ENCODE measurements at places on chromosomes 6 and 20.
A peak's percentile ranks its signal among the peaks of the same experiment; 100 is the strongest.

DNA sequence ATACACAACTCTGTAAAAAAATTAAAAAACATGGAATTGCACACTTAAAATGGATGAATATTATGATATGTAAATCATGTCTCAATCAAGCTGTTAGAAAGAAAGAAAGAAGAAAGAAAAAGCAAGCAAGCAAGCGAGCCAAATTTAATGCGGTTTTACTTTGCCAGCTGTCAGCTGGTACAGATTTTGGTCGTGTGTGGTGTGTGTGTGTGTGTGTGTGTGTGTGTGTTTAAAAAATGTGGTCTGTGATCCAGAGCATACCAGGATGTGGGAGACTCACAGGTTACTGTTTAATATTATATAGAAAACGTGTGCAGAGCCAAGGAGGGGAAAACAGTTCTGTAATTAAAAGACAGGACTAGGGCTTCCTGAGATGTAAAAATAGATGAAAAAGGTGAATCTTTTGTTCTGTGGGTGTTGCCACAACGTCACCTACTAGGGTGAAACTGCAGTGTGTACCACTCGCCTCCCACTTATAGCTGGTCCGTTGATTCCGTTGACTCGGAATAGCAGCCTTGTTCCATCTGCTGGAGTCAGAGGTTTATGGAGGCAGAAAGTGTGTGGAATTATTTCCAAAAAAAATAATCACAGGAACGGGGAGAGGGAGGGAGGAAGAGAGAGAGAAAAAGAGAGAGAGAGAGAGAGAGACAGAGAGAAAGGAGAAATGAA is 197.7 kb downstream of the BCAS1 start:
- DNase-seq = no peak

- DNase-seq = no peak
These were observed 26.0 kb downstream of the FAM229B start for GRCh38 chr6:112113431-112113830.

DNA sequence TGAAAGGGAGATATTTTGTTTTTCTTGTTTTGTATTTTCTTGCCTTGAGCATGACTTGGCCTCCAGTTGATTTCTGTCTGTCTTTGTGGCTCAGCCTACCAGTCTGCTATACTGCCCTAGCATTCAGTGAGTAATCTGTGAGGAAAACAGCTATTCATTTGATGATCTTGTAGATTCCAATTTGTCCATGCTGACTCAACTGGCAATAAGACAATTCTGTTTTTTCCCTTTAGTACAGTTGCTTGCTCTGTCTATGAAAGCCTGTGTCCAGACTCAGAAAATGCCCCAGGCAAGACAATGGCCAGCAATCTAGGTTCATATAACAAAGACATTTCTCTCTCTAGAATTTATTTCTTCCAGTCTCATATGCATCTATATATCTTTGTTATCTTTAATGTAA is 10.9 kb upstream of the SOX4 start:
- no peak for DNase-seq

DNA sequence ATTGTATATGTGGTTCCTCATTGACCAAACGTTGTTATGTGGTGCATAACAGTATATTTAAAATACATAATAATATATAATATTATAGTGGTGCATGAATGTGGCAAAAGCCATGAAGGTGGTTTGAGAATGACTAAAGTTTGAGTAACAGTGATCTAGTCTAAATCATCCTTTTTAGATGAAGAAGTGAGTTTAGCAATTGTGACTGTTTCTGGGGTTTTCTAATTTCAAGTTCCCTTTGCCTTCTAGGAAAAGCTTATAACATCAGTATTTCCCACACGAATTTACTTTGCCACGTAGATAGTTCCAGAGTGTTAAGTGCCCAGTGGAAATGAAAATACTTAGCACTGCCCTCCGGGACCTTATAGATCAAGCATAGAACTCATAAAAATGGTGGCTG is 40.9 kb downstream of the ARFGEF2 start:
- no peak for DNase-seq

- DNase-seq = no peak
These were observed 926 bp downstream of the PEX3 start for GRCh38 chr6:143451531-143451930.

GRCh38 chr6:40586369-40587201 is 579 bp downstream of the LRFN2 start:
- DNase-seq = peak; percentile 63

GRCh38 chr6:132887204-132887603 is 72.8 kb downstream of the RPS12 start:
- no peak for DNase-seq

- no peak for DNase-seq
These were observed 38.1 kb downstream of the SYNE1 start for GRCh38 chr6:152598901-152599537.

GRCh38 chr6:121434037-121434770 is 1.2 kb upstream of the GJA1 start:
- DNase-seq = peak; percentile 78

DNA sequence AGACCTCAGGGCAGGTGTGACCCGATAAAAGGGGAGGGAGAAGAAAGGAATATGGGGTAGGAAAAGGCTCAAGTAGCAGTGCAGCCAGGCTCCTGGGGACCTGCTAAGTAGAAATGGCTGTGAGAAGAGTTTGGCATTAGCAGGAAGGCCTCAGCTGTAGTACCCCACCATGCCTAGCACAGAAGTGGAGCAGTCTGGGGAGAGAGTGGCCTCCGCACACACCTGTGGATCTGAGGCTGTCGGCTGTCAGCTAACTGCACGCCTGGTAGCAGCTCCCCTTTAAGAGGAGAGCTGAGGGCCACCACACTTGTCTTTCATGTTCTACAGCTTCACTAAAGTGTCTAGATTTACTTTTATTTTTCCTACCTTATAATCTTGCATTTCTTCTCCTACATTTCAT is 24.6 kb downstream of the PDE7B start:
- DNase-seq = peak; percentile 52

DNA sequence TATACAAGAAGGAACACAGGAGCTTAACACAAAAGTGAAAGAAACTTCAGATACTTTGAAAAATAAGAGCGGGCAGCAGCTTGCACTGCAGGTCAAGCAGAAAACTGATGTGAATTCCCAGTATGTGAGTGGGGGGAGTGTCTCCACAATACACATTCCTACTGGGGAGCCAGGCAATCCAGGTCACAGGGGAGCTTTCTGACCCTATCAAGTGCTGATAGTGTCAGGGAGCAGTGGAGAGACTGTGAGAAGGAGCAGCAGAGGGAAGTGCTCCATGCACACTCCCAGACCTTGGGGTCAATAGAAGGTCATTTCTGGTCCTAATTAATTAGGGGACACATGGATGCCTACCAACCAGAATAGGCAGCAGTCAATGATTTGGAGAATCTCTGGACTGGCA is 59.4 kb downstream of the PDSS2 start:
- peak; percentile 55 for DNase-seq

- DNase-seq = no peak
These were observed 49.4 kb downstream of the IYD start for GRCh38 chr6:150417899-150418826.

DNA sequence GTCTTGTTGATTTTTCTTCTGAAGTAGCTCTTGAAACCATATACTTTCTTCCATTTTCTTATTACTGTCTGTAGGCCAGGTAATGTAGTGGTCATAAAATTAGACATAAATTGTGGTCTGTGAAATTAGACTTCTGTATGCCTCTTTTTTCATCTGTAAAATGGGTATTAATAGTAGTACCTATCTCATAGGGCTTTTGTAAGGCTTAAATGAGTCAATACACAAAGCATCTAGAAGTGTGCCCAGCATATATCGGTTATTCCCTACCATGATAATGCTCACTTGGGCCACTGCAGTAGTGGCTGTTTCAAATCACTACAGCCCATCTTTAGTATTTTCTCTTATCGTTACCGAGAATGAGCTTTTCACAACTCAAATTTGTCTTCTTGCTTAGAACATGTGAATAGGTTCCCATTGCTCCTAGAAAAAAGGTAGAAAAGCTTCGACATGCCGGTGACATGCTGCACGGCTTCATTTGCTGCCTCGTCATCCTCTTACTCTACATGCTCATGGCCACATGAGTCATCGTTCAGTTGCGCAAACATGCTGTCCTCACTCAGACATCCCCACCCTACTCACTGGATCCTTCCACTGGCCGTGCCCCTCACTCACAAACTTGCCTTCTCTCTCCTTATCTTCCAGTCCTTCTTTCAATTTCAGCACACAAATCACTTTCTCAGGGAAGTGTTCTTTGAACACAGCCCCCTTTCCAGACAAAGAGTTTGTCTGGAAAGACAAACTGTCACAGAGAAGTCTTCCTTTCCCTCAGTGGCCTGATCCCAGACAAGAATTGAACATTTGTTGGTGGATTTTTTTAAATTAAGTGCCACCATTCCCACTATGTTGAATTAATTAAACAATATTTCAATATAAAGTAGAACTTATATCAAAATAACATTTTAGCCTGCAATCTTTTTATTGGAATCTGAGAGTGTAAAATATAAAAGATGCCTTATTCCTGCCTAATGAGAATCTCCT is 32.2 kb upstream of the ERVFRD-1 start:
- no peak for DNase-seq

DNA sequence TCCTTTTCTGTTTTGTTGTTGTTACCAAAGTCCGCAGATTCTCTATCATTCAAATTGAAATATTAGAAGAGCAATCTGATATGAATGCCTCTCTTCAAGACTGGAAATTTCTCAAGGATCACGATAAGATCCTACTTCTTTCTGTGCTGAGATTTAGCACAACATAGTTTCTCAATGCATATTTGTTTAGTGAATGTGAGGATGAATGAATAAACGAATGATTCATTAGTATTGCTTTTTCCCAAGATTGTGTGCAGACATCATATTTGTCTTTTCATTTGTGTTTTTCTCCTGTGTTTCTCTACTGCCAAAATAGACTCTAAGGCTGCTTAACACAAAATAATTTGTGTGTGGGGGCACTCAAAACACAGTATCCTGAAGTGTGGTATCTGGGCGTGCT is 862.7 kb upstream of the MAP3K7 start:
- DNase-seq = no peak

DNA sequence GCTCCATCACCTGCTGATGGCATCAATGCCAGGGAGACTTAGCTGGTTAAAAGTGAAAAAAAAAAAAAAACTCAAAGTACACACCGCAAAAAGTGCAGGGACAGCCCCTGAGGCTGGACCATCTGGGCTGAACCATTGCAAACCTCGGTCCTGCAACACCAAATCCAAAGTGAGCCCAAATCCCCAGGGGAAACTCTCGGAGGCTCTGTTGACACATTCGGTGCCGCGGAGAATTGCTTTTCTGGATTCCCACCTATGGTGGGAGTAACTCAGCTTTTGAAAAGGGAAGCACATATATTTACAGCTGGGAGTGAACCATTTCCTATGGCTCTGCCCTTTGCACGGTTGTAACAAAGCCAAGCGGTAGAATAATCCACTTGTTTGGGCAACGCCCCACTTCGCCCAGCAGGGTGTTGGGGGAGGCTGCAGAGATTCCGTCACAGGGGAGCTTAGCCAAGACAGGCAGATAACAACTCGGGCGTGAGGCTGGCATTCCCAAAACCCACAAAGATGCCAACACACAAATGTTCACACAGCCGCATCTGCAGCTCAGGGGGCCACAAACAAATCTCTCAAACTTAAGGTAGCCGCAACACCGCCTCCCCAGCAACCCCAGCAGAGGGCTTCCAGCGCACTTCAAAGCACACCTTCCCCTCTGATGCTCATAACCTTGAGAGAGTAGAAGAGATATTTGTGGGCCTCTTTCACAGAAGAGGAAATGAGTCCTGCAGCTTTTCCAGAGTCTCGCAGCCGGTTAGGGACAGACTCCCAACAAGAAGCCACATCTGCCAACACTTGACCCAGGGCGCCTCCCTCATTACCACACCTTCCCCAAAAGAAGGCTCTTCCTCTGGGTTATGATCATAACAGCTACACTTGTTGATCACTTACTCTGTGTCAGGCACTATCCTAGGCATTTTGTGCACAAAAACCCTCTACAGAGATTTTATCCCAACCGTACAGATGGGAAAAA is 11.4 kb downstream of the ZC3H12D start:
- no peak for DNase-seq

DNA sequence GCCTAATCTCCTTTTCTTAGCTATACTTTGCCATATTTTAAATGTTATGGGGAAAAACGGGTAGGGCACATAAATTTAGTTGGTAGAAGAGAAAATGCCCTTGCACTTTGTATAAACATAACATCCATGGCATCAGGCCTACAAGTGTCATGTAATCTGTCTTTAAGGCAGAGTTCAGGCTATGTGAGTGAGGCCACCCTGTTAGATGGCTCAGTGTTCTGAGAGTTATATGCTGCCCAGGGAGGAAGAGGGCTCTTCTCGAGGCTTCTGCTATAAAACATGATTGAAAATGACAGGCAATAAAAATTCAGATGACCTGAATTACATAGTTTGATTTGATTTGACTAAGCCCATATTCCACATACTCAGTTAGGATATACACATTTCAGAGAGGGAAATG is 553.6 kb upstream of the MAP3K7 start:
- no peak for DNase-seq

DNA sequence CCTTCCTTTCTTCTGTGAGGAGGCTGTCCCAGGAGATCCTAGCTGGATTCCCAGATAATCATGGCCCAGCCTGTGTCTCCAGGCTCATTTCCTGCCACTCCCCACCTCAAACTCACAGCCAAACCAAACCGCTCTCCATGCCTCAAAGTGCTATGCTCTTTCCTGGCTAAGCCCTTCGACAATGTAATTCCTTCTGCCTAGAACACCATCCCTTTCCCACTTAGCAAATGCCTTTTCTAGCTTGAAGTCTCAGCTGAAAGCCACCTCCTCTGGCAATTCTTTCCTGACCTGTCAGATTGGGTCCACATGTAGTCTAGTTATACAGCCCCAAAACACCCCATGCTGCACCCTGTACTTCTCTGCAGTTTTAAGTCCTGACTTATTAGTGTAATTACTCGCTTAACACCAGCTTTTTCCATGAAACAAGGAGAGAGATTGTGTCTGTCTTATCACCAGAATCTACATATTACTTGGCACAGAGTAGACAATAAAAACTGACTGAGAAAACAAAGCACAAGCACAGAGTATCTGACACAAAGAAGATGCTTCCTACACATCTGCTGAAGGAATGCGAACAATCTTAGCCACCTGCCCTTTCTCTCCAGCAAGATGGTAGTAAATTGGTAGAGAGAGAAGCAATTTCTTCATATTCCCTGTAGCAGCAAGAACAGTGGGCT is 5.4 kb downstream of the TRIM26 start:
- DNase-seq = no peak

GRCh38 chr20:43458422-43458924 is 777 bp downstream of the SRSF6 start:
- DNase-seq = peak; percentile 59

GRCh38 chr20:18754653-18755045 is 58.9 kb upstream of the SCP2D1 start:
- no peak for DNase-seq

GRCh38 chr6:137871291-137871690 is 4.2 kb downstream of the TNFAIP3 start:
- DNase-seq = no peak

GRCh38 chr6:36851626-36852025 is 12.4 kb upstream of the CPNE5 start:
- peak; percentile 34 for DNase-seq

- DNase-seq = no peak
These were observed 952 bp upstream of the BRPF3 start for GRCh38 chr6:36195471-36196112.

Measured in endodermal cell (in vitro differentiated cells).